Stimulated activated CD8-positive, alpha-beta memory T cell treated with anti-CD3 and anti-CD28 coated beads, Interleukin-7, amount 100 ng/mL, for 48 hours (primary cell): ENCODE measurements at places on chromosomes 7 and 10.

DNA sequence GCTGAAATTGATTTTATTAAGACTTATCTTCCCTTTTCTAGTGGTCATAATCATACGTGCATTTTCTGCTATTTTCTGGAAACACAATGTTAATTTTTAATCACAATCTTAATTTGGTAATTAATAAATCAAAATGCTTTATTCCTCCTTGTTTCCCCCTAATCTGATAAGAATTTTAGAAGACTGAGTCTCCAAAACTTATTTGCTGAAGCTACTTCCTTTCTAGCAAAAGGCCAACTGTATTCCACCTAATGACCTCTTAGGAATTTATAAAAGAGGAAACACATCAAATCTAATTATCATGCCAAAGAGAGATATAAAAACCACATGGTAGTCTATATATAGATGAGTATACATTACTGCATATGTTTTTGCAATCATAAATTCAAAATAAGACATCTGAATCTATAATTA lies 140.6 kb downstream of the GNAI1 start:
- no peak for DNase-seq

GRCh38 chr10:129689671-129690071 lies 222.6 kb downstream of the MGMT start:
- no peak for DNase-seq

- DNase-seq, result no peak
Observed at GRCh38 chr7:105617280-105618015, 36.2 kb upstream of the EFCAB10 start.

GRCh38 chr7:128915271-128915819 lies 4.8 kb upstream of the KCP start:
- no peak for DNase-seq

DNA sequence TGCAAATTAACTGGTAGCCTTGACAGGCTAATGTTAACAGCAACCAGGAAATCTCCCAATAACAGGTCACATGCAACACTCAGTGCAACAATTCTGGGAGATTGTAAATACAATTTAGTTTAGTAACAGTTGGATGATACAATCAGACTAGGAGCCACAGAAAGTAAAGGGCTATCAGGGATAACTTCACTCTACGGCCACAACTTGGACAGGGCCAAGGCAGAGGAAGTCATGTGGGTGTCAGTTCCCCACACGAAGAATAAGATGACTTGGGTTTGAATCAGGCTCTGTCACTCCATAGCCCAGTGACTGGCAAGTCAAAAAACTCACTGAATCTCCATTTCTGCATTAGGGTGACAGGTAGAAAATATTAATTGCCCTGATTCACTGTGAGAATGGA lies 217.3 kb upstream of the CCDC6 start:
- no peak for DNase-seq

- DNase-seq, result no peak
Observed at GRCh38 chr10:74207691-74208480, 56.9 kb downstream of the ADK start.

GRCh38 chr10:101807158-101807557 lies 11.1 kb downstream of the OGA start:
- DNase-seq, result no peak

DNA sequence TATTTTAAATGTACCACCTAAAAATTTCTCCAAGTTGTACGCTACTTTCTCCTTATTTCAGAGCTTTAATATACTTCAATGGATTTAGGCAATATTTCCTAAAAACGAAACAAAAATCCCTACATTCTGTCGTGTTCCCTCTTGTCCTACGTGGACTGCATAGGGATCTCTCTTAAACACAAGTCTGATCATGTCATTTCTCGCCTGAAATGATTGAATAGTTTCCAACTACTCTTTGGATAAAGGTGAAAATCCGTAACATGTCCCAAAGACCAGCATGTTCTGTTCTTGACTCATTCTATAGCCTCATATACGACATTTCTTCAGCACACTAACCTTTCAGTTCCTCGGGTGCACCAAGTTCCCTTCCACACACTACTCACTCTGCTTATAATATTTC lies 17.7 kb upstream of the TPK1 start:
- no peak for DNase-seq

GRCh38 chr10:92480413-92480812 lies 93.5 kb downstream of the IDE start:
- DNase-seq, result no peak

DNA sequence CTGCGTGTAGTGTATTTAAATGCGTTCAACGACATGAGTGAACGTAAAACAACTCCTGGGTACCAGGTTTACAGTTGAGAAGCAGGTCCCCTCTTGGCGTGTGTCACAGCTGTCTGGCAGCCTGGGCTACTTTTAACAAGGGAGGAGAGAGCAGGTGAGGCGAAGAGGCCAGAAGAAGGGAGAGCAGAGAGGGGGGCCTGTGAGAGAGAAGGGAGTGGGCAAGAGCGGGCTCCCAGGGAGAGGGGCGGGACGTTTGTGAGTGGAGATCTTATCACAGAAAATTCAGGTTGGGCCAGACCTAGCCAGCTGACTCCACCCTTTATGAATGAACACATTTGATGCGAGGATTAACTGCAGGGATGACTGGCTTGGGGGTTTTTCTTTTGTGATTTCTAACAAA lies 154.0 kb downstream of the CAMK1D start:
- DNase-seq, result no peak

GRCh38 chr7:128115821-128116723 lies 84.8 kb upstream of the LRRC4 start:
- no peak for DNase-seq
